ENCODE measurements at places on chromosomes 7 and 10.

DNA sequence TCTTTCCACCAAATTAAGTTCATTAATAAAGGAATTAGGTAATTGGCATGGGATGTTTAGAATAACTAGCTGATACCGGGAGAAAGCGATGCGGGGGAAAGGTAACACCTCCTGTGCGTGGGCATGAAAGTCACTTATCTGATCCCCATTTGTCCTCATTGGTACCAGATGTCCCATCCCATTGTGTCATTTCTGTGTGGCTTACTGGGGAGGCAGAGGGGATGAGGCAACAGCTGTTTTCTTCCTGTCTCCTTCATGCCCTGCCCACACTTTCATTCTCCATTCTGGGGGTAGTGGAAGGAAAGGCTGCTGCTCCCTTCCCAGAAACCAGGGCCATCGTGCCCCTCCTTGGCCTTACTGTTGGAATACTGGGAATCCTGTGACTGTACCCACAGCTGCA is 27.1 kb downstream of the EEPD1 start:
- no peak for DNase-seq

DNA sequence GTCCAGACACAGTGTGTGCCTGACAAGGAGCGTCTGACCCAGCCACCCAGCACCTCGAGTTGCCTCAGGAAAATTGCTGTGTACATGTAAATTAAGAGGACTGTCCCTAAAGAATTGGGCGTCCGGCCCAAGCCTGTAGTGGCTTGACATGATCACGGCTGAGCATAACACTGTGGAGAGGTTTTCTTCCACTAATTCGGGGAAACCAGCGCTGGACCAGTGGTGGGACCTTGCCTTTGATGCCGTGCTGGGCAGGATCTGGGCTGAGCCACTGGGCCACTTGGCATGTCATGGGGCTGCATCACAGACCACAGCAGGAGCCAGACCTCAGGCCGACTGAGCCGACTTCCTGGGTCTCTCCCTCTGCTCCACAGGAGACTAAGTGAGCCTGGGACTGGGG is 282.5 kb downstream of the GLRX3 start:
- no peak for DNase-seq

DNA sequence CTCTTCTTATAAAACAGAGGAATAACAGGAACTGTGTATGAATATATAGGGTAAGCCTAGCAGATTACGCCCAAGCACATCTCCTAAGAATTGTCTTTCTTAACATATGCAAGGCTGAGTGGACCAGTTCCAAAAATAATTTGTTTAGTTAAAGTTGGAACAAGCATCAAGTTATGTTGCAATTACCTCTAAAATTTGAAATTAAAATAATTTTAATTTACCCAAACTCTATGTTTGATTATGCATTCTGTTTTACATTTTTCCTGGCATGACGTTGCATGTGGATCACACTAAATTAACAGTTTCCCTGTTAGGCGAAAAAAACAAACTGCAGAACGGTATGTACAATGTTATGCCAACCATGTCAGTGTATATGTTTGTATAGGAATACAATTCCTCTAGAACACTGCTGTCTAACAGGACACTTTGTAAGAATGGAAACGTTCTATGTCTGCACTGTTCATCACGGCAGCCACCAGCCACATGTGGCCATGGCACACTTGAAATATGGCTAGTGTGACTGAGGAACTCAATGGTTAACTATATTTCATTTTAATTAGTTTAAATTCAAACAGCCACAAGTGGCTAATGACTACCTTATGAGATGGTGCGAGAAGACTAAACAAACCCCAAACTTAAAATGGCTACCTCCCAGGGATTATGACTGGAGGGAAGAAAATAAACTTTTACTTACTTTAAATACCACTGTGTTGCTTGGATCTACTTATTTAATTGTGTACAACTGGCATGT is 281.1 kb upstream of the KLF14 start:
- DNase-seq: no peak

DNA sequence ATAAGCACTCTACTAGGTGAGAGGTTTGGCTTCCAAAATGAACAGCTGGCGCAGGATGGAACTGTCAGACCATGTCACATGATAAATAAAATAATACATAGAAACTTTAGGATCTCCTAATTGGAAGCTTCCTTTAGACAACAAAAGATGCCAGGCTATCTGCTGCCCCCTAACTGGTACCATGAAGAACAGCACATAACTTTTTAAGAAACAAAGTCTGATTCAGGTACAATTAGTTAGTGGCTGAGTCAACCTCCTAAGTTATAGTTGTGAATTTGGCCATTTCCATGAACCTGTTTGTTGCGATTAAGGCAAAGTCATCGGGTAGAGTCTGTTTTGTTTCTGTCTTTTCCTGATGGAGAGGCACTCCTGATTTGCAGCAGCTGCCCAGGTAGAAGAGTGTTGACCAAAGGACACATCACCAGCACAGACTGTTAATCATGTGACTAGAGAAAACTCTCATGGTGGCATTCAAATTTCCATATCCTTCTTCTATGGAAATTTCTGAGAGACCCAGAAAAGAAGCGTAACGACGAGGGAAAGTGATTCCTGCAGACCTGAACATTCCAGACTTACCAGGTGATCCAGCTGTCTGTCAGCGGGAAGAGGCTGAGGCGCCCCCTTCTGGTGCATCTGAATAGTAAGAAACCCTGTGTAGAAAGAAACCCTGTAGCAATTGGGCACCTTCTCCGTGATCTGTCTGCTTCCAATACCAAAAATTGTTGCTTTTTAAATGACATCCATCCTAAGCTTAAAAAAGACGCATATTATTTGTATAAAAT is 8.6 kb upstream of the INHBA start:
- no peak for DNase-seq

GRCh38 chr7:110544194-110544593 is 546.7 kb upstream of the LRRN3 start:
- DNase-seq: no peak

DNA sequence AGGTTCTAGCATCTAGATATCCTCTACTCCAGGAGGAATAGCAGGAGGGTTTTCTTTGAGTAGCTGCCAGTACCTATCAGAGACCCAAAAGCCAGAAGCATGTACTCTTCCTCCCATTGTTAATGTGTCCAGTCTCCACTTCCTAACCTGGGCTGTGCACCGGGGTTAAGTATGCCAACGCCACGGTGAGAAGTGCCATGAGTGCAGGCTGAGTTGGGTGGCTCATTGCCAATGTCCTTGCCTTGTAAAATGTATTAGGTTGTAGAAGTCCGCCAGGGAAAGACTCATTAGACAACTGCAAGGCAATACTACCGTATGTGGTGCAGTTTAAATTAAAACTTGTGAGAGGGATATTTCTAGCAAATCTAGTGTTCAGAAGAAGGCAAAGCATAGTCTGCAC is 55.0 kb upstream of the PRR15 start:
- DNase-seq: no peak

- DNase-seq: no peak
Observed at GRCh38 chr10:132942101-132943057, at the start of gene CFAP46. CFAP46 (minus strand) TSS chr10:132942570; CDS start chr10:132942484, 86 bp downstream.

DNA sequence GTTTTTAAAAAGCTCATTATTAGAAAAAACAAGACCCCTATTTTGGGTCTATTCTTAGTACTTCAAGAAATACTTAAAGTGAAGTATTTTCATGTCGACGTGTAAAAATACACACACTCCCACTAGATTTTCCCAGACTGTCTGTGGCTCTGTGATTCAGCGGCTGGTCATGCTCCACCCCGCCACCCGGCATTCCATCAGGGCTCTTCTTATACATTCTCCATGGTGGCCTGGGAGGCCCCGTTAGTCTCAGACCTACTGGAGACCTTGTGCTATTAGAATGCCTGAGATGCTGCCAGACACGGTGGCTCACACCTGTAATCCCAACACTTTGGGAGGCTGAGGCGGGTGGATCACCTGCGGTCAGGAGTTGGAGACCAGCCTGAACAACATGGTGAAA is 13.1 kb downstream of the TECPR1 start:
- DNase-seq: no peak

DNA sequence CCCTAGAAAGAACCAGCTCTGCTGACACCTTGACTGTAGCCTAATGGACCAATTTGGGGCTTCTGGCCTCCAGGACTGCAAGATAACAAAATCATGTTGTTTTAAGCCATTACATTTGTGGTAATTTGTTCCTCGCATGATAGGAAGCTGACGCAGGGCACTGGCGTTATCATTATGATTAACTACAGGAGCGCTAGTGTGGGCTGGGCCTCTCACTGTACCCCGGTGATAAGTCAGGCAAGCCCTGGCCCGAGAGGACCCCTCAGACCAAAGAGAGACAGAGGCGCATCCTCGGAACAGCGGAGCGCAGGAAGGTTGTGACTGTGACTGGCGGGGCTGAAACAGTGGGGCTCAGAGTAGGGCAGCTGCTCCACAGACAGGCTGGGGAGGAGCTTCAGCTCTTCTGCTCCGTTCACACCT is 150.3 kb upstream of the CHST15 start:
- no peak for DNase-seq

DNA sequence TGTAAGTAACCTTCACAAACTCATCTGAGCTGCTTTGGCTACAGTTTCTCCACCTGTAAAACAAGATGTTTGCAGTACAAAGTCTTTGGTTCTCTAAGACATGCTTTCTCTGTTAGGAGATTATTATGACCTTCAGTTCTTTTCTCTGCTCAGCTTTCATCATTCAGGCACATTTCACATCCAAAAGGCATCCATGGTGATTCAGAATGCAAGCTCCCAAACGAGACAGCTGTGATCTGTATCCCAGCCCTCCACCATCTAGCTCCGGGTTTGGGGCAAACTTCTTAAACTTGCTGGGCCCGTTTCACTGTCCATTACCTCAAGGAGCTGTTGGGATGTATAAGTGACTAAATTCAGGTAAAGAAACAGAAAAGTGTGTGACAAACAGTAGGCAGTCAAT is 95.8 kb upstream of the COL1A2 start:
- DNase-seq: peak; percentile 67

DNA sequence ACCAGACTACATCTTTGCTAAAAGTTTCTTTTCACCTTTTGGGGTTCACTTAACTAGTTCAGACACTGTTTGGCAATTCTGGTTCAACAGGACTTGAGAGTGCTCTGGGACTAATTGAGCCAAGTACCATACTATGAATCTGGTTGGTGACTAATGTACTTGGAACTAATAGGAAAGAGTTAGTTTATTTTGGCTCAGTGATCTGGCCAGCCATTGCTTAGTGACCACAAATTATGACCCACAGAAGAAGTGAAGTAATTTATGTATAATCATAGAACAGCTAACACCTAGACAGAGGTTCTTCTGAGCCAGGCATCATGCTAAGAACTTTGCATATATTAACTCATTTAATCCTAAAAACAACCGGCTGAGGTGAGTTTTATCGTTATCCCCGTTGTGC is 126.5 kb upstream of the JCAD start:
- peak; percentile 83 for DNase-seq

- no peak for DNase-seq
Observed at GRCh38 chr7:66630531-66630930, 1.9 kb downstream of the KCTD7 start.

DNA sequence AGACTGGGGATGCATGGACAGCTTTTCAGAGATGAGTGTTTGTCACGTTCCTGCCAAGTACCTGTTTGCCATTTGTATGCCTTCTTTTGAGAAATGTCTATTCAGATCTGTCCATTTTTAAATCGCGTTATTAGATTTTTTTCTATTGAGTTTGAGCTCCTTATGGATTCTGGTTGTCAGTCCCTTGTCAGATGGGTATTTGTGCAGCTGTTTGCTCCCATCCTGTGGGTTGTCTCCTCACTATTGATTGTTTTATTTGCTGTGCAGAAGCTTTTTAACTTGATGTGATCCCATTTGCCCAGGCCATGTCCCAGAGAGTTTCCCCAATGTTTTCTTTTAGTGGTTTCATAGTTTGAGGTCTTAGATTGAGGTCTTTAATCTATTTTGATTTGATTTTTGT is 5.5 kb upstream of the PRKAR1B start:
- DNase-seq: no peak

- no peak for DNase-seq
Observed at GRCh38 chr10:13942035-13942434, 355.3 kb downstream of the PRPF18 start.

GRCh38 chr10:3261921-3262320 is 89.3 kb upstream of the PITRM1 start:
- no peak for DNase-seq

DNA sequence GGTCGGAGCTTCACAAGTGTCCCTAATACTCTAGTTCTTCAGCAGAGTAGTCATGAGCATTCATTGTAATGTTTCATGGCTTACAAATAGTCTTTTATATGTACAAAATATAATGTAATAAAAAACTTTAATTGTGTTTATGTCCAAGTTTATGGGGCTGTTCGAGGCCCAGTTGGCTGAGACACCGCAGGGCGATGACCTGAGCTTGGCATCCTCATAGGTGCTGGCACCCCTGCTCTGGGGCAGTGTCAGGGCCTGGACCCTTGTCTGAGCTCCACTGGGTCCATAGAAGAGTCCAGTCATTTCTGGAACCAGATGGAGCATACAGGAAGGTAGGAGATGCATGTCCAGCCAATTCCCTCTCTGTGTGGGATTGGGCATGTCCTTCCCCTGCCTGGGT is 12.9 kb upstream of the ZMIZ1 start:
- DNase-seq: no peak

GRCh38 chr10:19651549-19651948 is 164.7 kb upstream of the PLXDC2 start:
- peak; percentile 40 for DNase-seq

GRCh38 chr7:132569884-132570614 is 6.2 kb downstream of the PLXNA4 start:
- DNase-seq: no peak

DNA sequence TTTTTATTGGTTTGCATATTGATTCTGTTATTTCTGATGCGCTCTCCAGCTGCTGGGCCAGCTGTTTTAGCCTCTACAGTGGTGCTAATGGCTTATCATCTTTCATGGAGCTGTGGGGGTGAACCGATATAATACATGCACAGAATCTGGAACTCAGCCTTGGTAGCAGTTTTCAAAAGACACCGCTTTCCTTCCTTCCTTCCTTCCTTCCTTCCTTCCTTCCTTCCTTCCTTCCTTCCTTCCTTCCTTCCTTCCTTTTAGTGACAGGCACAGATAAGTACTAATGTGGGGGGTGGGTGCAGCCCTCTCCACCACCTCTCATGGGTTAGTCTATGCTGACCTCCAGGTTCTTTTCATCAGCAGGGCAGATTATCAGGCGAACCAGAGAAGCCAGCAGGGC is 31.9 kb upstream of the C10orf53 start:
- no peak for DNase-seq

DNA sequence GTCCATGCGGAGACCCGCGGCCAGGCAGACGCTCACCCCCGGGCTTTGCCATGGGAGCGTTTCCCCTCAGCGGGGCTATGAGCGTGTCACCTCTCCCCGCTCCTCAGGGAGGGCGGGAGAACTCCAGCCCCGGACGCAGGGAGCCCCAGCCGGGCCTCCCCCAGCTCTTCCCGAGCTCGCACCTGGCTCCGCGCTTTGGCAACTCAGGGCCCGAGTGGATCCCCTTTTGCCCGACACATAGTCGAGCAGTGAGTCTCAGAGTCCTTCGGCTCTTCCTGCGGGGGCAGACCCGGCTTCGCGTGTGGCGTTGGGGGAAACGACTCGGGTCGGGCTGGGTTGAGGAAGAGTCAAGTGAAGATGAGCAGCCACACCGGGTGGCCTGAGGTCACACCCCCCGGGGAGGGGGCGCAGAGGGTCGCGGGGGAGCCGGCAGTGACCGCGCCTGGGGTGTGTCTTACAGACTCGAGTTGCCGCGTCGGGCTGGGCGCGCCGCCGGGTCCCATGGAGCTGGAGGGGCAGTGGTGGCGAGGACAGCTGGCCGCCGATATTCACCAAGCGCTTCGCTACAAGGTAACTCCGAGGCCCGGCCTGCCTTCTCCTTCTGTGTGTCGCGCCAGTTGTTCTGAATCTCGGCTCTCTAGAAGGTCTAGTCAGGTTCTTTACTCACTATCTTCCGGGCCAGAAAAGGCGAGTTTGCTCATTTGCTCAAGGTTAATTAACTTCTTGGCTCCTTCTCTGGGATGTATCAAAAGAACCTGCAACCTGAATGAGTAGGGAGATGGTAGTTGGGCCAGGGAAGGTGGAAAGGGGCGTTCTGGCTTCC is 721 bp downstream of the CCNJ start:
- no peak for DNase-seq

All from GM04503 (cell line).